Fibroblast of the conjunctiva (primary cell): ENCODE measurements at places on chromosomes 5 and 9.
A peak's percentile ranks its signal among the peaks of the same experiment; 100 is the strongest.

- no peak for DNase-seq
These were observed 128.8 kb downstream of the FBN2 start for GRCh38 chr5:128409166-128409800.

- DNase-seq, result no peak
These were observed 449.5 kb downstream of the AGTPBP1 start for GRCh38 chr9:85292261-85292660.

GRCh38 chr9:123642291-123643278 is 286.6 kb downstream of the CRB2 start:
- DNase-seq, result peak; percentile 6

- DNase-seq, result no peak
These were observed 174.0 kb downstream of the NR3C1 start for GRCh38 chr5:143229426-143229895.

GRCh38 chr5:145598184-145598583 is 237.0 kb downstream of the PRELID2 start:
- DNase-seq, result no peak

- no peak for DNase-seq
These were observed 47.7 kb downstream of the FBXL17 start for GRCh38 chr5:108334225-108334624.

- DNase-seq, result no peak
These were observed 468.5 kb downstream of the ZNF608 start for GRCh38 chr5:124277767-124278545.

DNA sequence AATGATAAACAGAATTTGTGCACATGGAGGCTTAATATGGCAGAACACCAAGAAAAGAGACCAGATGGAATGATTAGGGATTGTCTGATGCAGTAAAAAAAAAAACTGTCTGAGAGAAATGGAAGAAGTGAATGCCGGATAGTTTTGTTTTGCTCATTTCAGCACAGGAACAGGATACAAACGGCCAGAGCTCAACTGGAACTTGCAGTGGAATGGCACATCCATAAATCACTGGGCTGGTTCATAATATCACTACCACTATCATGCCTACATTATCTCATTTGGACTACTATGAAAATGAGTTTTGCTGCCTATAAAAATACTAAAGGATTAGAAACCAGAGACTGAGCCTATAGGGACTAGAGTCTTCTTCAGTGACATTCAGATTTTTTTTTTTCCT is 9.7 kb downstream of the PTAR1 start:
- DNase-seq, result no peak

DNA sequence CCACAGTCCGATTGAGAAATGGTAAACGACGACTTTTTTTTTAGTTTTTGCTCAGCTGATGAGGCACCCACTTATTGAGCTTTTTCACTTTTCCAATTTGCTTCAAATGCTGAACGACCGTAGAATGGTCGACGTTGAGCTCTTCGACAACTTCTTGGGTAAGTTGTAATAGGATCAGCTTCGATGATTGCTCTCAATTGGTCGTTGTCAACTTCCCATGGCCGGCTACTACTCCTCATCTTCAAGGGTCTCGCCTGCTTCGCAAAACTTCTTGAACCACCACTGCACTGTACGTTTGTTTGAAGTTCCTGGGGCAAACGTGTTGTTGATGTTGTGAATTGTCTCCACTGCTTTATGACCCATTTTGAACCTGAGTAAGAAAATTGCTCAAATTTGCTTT is 35.7 kb downstream of the NSD1 start:
- no peak for DNase-seq

- no peak for DNase-seq
These were observed 6.1 kb downstream of the TMEM250 start for GRCh38 chr9:136112541-136112940.

- no peak for DNase-seq
These were observed 86.6 kb downstream of the ZNF608 start for GRCh38 chr5:124659798-124660197.

DNA sequence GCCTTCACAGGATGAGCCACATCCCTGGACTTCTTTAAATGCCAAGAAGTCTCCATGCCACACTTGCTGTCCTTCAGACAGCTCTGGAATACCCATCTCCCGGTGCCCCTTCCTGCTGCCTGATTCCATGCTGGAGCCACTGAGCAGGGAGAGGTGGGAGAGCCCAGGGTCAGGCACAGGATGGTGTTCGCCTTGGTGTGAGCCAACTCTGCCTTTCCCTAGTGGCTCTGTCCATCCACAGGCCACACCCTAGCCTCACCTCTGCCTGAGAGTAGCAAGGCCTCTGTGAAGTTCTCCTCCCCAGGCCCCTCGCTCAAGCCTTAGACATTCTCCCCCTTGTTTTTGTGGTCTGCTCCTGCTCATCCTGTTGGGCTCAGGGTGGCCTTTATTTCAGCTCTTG is 54.2 kb upstream of the ANGPTL2 start:
- DNase-seq, result no peak

DNA sequence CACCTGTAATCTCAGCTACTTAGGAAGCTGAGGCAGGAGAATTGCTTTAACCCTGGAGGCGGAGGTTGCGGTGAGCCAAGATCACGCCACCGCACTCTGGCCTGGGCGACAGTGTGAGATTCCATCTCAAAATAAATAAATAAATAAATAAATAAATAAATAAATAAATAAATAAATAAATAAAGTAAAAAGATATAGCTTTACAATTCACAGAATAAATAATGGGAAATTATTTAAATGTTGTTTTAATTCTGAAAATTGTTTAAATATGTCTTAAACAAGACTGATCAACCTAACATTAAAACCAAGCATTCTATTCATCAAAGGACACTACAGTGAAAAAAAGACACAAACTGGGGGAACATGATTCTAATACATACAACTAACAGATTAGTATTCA is 357.1 kb downstream of the CTNND2 start:
- DNase-seq, result no peak

DNA sequence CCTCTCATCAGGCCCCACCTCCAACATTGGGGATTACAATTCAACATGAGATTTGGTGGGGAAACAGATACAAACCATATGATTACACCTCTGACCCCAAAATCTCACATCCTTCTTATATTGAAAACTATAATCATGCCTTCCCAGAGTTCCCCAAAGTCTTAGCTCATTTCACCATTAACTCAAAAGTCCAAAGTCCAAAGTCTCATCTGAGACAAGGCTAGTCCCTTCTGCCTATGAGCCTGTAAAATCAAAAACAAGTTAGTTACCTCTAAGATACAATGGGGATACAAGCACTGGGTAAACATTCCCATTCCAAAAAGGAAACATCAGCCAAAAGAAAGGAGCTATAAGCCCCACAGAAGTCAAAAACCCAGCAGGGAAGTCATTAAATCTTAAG is 26.8 kb upstream of the ARSB start:
- no peak for DNase-seq

GRCh38 chr9:134373953-134374300 is 47.7 kb downstream of the RXRA start:
- DNase-seq, result no peak

- no peak for DNase-seq
These were observed 194.9 kb downstream of the RFX3 start for GRCh38 chr9:3330792-3331420.

- DNase-seq, result peak; percentile 60
These were observed 53.1 kb upstream of the TYRP1 start for GRCh38 chr9:12640016-12640587.

DNA sequence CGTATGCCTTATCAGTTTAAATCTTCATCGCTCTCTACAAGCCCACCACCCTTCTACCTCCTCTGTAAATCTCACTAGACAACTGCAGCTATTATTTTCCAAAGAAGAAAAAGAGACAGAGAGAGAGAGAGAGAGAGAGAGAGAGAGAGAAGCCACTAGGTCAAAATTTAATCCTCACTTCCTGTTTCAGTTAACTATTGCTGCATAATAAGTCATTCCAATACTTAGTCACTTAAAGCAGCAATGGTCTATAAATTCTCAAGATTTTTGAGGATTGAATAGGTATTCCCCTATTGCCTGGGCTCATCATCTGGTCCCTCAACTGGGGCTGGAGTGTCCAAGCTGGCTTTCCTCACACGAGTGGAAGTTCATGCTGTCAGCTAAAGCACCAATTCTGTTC is 68.8 kb downstream of the ITGA1 start:
- no peak for DNase-seq
